ENCODE measurements at places on chromosomes 5 and 9.

- no peak for DNase-seq
Measured at GRCh38 chr9:22529426-22530199, 83.0 kb downstream of the DMRTA1 start.

- DNase-seq = no peak
Measured at GRCh38 chr9:26561928-26562327, 330.7 kb downstream of the CAAP1 start.

- no peak for DNase-seq
Measured at GRCh38 chr5:39218482-39219402, 621 bp downstream of the FYB1 start.

DNA sequence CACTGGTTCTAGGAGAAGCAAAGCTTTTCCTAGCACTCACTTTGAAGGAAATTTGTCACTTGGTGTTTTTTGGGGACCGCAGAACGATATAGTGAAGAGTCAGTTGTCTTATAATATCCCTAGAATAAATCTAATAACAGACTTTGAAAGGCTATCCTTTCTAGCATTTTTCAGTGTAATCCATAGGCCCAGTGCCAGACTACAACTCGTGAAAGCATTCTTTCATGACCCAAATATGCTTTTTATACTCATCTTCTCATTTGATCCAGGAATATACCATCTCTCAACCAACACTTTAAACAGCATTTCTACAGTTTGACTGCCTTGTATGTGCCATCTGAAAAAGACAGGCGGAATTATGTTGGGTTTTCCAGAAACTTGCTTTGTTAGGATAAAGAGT lies 104.0 kb downstream of the ERCC6L2 start:
- DNase-seq = no peak

DNA sequence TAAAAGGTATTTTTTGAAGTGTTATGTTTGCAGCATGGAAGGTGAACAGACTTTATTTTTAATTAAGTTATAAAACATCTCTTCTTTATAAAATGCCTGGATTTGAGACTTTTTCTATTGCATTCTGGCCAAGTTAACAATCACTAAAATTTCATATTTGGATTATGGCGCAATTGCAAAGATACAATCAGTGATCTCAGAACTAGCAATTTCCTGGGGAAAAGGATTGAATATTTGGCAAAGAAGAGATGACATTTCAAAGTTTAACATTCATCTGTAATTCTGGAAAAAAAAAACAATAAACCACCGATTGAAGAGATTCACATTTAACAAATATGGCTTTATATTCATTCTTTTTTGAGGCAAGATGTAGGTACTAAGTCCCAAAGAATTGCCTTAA lies 378.0 kb downstream of the LRRC70 start:
- DNase-seq = no peak

GRCh38 chr5:36691696-36692371 lies 85.4 kb downstream of the SLC1A3 start:
- DNase-seq = no peak

- no peak for DNase-seq
Measured at GRCh38 chr9:126516561-126516935, 97.2 kb upstream of the LMX1B start.

DNA sequence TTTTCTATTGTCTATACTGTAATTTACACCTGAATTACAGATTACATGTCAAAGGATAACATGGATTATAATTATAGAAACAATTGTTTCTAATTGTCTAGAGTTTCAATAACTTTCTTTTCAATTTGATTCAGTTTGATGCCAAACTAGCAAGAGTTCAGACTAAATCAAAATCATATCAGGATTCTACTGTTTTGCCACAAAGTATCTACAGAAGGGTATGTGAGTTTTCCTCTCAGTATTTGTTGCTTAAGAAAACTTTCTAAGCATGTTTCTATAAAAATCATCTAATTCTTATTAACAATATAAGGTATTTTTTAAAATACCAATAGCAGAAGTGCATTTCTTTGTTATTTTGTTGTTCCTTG lies 12.5 kb downstream of the SELENOP start:
- DNase-seq = no peak

GRCh38 chr5:65050826-65051498 lies 282.2 kb downstream of the CWC27 start:
- no peak for DNase-seq

DNA sequence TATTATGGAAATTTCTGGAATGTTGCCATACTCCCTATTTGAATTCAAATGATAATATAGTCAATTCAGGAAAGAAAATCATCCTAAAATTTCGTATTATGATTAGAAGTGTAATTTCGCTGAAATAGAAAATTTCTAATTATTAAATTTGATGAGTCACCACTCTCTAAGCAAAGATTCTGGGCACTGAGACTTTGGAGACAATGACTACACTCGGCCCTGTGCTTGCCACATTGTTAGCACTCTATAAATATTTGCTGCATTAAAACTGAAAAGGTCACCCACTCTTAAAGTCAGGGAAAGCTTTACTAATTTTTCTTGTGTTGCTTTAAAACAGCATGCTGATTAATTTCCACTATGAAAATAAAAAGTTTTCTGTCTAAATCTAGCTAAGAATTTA lies 240.3 kb downstream of the TLE4 start:
- DNase-seq = no peak

DNA sequence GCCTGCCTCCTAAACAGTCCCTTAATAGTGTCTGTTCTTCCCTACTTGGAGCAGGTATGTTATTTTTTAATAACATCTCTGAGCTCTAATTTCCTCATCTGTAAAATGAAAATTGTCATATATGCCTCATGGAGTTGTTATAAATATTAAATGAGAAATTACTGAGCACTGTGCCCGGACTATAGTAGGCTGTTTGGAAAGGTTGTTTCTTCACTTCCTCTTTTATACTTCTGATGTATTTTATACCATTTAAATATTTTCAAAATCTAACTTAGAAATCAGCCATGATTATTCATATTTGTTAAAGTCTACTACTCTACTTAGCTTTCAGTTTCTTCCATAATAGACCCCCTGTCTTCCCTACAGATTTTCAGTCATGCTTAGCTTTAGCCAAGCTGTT lies 30.5 kb upstream of the HAPLN1 start:
- DNase-seq = no peak

GRCh38 chr9:121219530-121219929 lies 17.9 kb upstream of the RAB14 start:
- DNase-seq = no peak

DNA sequence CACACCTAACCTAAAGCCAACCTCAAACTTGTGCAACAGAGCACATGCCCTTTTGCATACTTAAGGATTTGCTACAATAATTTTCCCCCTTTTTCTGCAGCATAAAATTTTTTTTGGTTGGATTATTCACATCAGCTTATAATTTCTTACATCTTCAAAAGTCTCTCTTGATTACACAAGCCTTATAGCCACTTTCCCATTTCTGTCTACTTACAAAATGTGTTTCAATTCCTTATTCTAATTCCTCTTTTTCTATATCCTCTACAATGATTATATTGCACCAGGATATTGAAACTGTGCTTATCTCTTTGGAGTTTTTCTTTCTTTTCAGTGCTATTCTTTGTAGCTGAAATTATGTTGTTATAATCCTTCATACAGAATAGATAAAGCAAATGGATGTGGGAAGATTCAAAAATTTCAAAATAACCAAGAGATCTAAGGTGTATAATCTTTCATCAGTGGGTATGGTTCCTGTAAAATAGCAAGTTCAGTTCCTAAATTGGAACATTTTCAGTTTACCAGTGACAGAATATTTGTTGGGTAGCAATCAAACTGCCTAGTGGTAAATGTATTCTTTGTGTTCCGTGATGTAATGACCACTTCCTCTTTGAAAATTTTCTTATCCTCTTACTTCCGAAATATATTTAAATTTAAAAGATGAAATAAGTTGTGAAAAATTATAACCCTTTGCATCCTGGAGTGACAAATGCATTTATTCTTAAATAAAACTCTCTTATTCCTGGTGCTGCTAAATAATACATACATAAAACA lies 386.8 kb upstream of the CHD1 start:
- DNase-seq = no peak

DNA sequence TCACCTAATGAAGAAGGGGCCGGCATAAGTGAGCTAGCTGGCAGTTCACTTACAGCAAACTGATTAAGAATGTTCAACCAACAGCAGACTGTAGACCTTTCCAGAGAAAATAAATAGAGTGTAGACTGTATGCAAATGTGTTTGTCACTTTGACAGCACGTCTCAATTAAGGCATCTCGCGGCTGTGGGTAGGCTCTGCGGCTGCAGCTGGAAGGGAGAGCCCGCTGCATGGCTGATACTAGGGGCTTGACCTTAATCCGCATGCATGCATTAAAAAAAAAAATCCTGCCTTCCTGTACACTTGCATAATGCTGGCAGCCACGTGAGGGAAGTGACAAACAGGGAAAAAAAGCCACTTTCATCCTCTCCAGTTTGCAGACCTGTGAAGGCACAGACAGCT lies 82.3 kb downstream of the CRB2 start:
- no peak for DNase-seq

DNA sequence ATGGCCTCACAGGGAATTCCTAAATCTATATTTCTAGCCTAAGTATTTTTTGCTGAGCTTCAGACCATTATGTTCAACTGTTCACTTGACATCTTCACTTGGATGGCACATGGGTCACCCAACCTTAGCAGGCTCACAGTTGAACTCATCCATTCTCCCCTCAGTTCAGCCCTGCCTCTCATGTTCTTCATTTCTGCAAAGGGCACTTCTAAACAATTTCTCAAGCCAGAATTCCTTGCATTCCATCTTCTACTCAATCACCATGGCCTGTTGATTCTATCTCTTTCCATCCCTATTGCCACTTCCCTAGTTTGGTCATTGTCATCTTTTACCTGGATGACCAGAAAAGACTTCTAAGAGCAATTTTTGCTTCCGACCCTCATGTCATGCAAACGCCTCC lies 7.3 kb upstream of the RGS3 start:
- no peak for DNase-seq

GRCh38 chr5:2695200-2695891 lies 56.1 kb downstream of the IRX2 start:
- no peak for DNase-seq

- no peak for DNase-seq
Measured at GRCh38 chr5:3715062-3715461, 119.4 kb downstream of the IRX1 start.

GRCh38 chr9:79745752-79746336 lies 174.1 kb downstream of the TLE4 start:
- DNase-seq = no peak

DNA sequence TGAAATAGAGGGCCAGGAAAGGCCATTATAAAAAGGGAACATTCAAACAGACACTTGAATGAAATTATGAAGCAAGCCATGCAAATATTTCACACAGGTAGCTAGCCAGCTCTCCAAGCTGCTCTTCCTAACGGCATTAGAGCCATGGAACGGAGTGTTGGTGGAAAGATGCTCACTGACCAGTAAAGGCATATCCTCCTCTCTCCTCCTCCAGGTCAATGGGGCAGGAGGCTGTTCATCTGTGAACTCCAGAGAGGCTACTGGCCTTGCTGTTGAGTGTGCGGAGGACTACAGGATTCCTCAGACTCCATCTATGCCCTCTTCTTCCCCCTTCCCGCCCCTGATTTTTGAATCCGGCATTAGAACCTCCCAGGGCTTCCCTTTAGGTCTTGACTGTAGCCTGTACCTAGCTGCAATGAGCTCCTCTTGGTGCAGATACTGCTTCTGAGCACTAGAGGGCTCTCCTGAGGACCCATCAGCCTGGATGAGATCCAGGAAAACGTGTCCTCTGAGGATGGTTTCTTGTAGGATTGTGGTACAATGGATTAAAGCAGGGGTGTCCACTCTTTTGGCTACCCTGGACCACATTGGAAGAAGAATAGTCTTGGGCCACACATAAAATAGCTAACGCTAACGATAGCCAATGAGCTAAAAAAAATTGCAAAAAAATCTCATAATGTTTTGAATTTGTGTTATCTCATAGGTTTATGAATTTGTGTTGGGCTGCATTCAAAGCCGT lies 162.2 kb downstream of the SREK1 start:
- peak; percentile 58 for DNase-seq

DNA sequence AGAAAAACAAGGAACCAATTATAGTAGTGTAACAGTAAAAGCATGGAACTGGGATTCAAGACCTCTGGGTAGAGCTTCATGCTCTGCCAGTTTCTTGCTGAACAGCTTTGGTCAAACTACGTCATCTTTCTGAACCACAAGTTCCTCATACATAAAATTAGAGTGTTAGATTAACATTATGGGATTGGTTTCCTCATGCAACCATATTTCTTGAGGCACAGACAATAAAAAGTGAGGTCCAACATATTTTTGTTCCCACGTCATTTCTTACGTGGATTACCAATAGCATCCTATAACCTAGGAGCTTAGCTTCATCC lies 354.8 kb downstream of the TMEM232 start:
- DNase-seq = no peak

GRCh38 chr5:107211630-107212029 lies 459.1 kb downstream of the EFNA5 start:
- DNase-seq = no peak

GRCh38 chr5:163551156-163551555 lies 45.7 kb downstream of the MAT2B start:
- no peak for DNase-seq

DNA sequence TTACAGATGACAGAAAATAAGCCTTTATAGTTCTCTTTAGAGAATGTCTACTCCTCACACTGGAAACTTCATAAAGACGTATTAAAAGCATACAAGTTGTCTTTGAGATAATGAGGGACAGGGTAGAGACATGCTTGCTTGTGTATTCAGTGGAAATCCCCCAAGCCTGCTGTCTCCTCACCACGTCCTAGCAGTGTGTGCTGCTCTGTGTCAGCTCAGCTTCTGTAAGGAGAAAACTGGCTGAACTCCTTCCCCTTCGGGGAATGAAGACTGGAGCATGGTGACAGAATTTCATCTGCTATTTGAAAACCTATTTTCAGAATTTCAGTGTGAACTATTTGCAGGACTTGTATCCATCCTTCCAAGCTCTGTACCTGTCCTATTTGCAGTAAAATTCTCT lies 9.4 kb downstream of the OR2V2 start:
- no peak for DNase-seq

DNA sequence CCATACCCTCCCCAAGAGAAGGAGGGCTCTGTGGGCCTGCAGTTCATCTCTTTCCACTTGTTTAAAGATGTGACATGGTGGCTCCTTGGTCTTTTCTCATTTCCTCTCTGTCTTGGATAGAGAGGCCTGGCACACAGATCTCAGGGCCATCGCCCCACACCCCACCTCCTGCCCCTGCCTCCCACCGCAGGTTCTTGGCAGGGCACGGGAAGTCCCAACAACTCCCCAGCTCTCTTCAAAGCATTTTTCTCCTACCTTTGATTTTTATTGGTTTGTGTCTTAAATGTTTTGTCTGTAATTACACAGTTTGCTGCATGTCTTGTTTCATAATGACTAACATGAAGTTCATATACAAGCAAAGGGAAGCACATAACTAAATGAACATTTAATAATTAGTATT lies 178.5 kb upstream of the MSX2 start:
- no peak for DNase-seq

GRCh38 chr9:126108240-126108639 lies 218.4 kb upstream of the MVB12B start:
- DNase-seq = no peak

DNA sequence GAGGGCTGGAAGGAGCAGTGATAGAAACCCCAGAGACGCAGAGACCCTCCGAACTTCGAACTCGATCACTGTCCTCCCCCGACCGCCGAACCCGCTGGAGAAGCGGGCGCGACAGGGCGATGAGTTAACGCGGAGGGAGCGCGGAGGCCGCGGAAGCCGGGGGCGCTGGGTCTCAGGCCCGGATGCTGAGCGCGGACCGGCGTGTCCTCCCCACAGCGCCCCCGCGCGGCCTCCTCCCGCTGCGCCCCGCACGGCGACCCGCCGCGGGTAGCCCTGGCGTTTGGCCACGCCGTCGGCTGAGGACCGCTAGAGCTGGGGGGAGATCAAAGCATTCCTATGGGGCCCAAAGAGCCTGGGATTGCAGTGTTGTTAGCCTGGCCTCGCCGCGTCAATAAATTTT lies 7.7 kb upstream of the DMRT2 start:
- DNase-seq = no peak
